ENCODE measurements at places on chromosomes 2 and 18. TPM values are rescaled to one million over a fixed set of nuclear protein-coding genes. Genes with fewer than 3 reads are reported as not detected.

Gene DIS3L2
- 32.2 TPM for total RNA-seq

Gene HOXD8
- 10.3 TPM for total RNA-seq

Gene GPR45
- not detected for total RNA-seq

Gene CYTIP
- total RNA-seq, result 12.5 TPM

DNA sequence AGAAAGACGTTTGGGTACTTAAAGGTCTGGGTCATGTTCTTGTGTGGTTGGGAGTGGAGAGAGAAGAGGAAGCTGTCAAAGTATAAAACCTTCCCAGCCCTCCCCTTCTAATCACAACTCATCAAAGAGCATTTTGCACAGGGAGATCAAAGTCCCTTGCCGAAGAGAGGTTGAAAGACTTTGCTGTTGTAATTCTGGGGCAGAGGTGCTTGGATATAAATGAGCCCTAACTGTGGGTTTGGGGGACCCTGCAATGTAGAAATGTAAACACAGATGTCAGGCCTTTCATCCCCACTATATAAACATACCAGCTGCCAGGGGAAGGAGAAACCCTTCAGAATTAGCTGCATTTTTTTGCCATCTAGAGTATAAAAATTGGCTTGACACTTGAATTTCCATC lies 182.1 kb downstream of the ETAA1 start:
- no peaks in the 10 kb centered on the region for H3K27me3 ChIP-seq
- H3K27ac ChIP-seq, result no peak overlapping the region
- H3K4me1 ChIP-seq, result no peaks in the 10 kb centered on the region
- H3K4me3 ChIP-seq, result no peak overlapping the region
- DNase-seq, result no peak

DNA sequence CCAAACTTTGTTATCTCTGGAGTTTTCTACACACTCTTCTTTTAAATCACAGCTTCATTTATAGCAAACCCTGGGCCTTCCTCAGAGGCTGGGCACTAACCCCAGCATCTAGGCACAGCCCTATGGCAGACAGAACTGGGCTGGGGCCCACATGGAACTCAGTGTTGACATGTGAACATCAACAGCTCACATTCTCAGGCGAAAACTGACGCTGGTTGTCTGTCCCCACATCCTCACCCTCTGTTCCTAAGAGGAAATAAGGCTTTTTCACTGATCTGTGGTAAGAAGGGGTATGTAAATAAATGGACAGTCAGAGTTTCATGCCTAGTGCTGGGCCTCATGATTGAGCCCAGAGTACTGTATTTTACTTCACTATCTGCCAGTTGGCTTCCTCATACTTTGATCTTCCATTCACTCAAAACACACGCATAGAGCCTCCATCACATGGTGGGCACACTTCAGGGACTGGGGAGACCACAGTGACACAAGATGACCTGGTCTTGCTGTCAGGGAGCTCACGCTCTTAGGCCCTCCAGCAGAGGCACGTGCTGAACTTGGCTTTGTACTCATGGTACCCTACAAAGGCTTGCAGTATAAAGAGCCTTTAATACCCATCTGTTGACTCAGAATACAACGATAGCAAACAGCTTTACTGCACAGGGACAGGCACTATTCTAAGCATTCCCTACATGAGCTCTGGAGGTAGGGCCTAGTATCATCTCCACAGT lies 43.0 kb downstream of the EFEMP1 start:
- H3K36me3 ChIP-seq, result no peaks in the 10 kb centered on the region
- H3K4me3 ChIP-seq, result no peak overlapping the region
- H3K27me3 ChIP-seq, result no peaks in the 10 kb centered on the region
- peaks cover 20% of the 10 kb centered on the region for H3K4me1 ChIP-seq
- H3K27ac ChIP-seq, result peak overlapping the region; percentile 12

DNA sequence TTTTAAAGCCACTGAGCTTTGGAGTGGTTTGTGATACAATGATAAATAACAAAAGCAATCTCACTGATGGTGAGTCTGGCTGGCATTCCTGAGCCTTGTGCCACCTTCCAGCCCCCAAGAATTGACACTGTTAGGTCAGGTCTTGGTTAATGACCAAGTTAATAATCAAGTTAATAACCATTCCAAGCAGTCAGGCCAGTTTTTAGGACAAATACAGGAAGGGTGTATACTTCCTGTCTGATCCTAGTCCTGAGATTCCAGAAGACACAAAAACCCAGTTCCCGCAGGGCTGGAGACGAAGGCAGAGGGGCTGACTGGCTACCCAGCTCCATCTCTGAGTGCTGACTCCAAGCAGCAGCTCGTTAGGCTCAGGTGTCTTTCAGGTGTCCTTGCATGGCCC lies 74.6 kb upstream of the LAPTM4A start:
- no peak overlapping the region for H3K4me3 ChIP-seq
- H3K27ac ChIP-seq, result no peak overlapping the region
- H3K36me3 ChIP-seq, result no peaks in the 10 kb centered on the region

Gene DOK6
- total RNA-seq, result 1.2 TPM

- H3K36me3 ChIP-seq, result no peaks in the 10 kb centered on the region
- H3K4me1 ChIP-seq, result no peaks in the 10 kb centered on the region
- DNase-seq, result no peak
- H3K4me3 ChIP-seq, result no peak overlapping the region
- no peaks in the 10 kb centered on the region for H3K27me3 ChIP-seq
- H3K27ac ChIP-seq, result no peak overlapping the region
These were observed 165.7 kb downstream of the RTP5 start for GRCh38 chr2:242034996-242035814.

Gene FOXD4L1
- total RNA-seq, result not detected

Gene QPCT
- total RNA-seq, result 6.9 TPM

DNA sequence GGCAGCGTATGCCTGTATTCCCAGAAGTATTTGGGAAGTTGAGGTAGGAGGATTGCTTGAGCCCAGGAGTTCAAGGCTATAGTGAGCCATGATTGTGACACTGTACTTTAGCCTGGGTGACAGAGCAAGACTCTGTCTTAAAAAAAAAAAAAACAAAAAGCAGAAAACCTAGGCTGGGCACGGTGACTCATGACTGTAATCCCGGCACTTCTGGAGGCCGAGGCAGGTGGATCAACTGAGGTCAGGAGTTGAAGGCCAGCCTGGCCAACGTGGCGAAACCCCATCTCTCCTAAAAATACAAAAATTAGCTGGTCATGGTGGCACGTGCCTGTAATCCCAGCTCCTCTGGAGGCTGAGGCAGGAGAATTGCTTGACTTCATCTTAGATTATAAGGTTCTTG lies 46.4 kb downstream of the MTA3 start:
- no peak for DNase-seq
- H3K27ac ChIP-seq, result no peak overlapping the region
- no peaks in the 10 kb centered on the region for H3K27me3 ChIP-seq

Gene DDX1
- 48.1 TPM for total RNA-seq

GRCh38 chr2:130759906-130760753 lies 4.8 kb downstream of the AMER3 start:
- DNase-seq, result peak; percentile 81
- H3K27ac ChIP-seq, result no peak overlapping the region
- no peaks in the 10 kb centered on the region for H3K36me3 ChIP-seq

Gene GAREM2
- 4.4 TPM for total RNA-seq

DNA sequence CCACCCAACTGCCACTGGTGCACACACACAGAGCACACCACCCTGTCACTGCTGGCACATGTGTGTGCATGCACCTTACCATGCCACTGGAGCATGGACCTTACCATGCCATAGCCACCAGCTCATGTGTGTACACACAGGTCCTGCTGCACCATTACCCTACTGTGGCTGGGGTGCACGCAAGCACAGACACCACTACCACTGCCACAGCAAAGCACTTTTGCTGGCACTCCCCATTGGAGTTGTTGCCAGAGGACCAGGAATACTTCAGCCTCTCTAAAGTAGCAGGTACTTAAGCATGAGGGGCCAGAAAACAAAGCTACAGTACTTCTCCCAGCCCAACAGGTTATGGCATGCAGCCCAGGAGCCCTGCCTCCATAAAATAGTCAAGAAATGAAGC lies 404.8 kb downstream of the MBD2 start:
- no peak overlapping the region for H3K27ac ChIP-seq
- H3K36me3 ChIP-seq, result no peaks in the 10 kb centered on the region
- H3K27me3 ChIP-seq, result no peaks in the 10 kb centered on the region
- no peak overlapping the region for H3K4me3 ChIP-seq
- DNase-seq, result no peak
- no peaks in the 10 kb centered on the region for H3K4me1 ChIP-seq

DNA sequence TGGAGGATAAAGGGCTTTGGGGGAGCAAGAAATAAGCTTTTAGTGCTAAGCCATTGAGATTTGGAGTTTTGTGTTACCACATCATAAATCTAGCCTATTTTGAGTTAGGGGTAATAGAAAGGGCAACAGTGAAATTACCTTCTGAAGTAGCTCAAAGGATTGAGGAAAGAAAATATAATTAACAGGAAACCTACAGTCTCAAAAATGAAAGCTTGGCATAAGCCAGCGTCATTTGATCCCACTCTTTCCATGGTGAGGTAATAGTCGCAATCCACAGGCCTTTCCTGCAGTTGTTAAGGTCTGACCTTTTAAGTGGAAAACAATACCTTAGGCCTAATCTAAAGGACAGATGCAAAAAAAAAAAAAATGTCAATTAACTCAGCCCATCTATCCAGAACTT lies 182.7 kb downstream of the UXS1 start:
- no peaks in the 10 kb centered on the region for H3K36me3 ChIP-seq
- H3K27ac ChIP-seq, result no peak overlapping the region
- no peaks in the 10 kb centered on the region for H3K27me3 ChIP-seq
- no peak for DNase-seq

Gene CYRIA
- 12.5 TPM for total RNA-seq

DNA sequence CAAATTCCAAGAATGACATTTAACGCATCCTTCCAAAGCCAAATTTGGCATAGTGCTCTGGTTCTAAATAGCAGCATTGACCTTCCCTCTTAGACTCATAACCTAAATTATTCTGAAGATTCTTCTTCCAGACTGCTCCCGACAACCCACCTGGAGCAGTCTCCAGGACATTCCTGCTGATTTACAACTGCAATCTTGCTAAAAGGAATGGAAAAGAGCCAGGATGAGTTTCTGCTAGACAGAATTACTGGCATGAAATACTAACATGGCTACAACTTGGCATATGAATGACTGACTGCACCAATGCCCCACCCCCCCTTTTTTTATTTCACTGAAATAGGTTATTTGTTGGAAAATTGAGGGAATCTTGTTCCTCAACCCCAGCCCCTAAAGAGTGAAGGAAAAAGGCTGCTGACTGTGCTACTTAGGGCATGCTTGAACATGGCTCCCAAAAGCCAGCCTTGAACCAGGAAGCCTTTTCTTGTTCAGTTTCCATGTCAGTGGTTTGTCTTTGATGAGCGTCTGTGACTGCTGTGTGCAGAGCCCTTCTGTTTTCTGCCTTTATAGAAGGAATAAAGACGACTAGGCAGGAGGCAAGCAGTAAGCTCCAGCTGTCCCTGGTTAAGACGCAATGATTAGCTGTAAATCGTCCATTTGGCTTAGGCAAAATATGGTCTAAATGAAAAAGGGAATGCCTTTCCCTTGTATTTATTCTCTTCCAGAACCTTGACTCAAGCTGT lies 47.4 kb upstream of the ITGB6 start:
- H3K36me3 ChIP-seq, result no peaks in the 10 kb centered on the region
- no peak overlapping the region for H3K4me3 ChIP-seq
- no peak overlapping the region for H3K27ac ChIP-seq
- H3K27me3 ChIP-seq, result no peaks in the 10 kb centered on the region

Gene LAMA1
- 1.5 TPM for total RNA-seq

- H3K27me3 ChIP-seq, result no peaks in the 10 kb centered on the region
- H3K4me1 ChIP-seq, result peaks cover 12% of the 10 kb centered on the region
- no peak for DNase-seq
These were observed 28.3 kb upstream of the ICOS start for GRCh38 chr2:203908066-203908796.

- no peaks in the 10 kb centered on the region for H3K36me3 ChIP-seq
- H3K27me3 ChIP-seq, result no peaks in the 10 kb centered on the region
- no peaks in the 10 kb centered on the region for H3K4me1 ChIP-seq
- no peak for DNase-seq
These were observed 25.1 kb downstream of the COLEC12 start for GRCh38 chr18:475202-476031.

GRCh38 chr2:202122980-202123720 lies 50.1 kb downstream of the KIAA2012 start:
- H3K36me3 ChIP-seq, result no peaks in the 10 kb centered on the region
- no peaks in the 10 kb centered on the region for H3K27me3 ChIP-seq
- DNase-seq, result no peak
- no peak overlapping the region for H3K27ac ChIP-seq
- H3K4me3 ChIP-seq, result no peak overlapping the region

Gene HOXD10
- total RNA-seq, result 19.6 TPM

Gene SLC16A14
- total RNA-seq, result 9.8 TPM

Gene ZNF516
- total RNA-seq, result 46.4 TPM

DNA sequence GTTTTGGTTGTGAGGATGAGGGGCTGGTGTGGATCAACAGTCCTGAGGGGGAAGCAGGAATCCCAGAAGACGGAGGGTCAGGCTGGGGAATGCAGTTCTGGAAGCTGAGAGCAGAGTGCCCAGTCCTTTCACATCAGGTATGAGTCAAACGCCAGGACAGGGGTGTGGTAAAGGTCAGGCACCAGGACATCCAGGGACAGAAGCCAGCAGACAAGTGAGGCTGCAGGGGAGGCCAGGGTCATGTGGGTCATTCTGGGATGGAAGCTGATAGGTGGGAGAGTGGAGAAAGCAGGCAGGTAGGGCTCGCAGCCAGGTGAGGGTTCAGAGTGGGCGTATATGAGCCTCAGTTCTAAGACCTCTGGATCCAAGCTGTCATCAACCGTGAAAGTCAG lies 12.8 kb upstream of the GNLY start:
- H3K27ac ChIP-seq, result no peak overlapping the region
- H3K4me1 ChIP-seq, result peaks cover 12% of the 10 kb centered on the region
- no peaks in the 10 kb centered on the region for H3K27me3 ChIP-seq
- H3K36me3 ChIP-seq, result no peaks in the 10 kb centered on the region
- H3K4me3 ChIP-seq, result no peak overlapping the region
- DNase-seq, result no peak

DNA sequence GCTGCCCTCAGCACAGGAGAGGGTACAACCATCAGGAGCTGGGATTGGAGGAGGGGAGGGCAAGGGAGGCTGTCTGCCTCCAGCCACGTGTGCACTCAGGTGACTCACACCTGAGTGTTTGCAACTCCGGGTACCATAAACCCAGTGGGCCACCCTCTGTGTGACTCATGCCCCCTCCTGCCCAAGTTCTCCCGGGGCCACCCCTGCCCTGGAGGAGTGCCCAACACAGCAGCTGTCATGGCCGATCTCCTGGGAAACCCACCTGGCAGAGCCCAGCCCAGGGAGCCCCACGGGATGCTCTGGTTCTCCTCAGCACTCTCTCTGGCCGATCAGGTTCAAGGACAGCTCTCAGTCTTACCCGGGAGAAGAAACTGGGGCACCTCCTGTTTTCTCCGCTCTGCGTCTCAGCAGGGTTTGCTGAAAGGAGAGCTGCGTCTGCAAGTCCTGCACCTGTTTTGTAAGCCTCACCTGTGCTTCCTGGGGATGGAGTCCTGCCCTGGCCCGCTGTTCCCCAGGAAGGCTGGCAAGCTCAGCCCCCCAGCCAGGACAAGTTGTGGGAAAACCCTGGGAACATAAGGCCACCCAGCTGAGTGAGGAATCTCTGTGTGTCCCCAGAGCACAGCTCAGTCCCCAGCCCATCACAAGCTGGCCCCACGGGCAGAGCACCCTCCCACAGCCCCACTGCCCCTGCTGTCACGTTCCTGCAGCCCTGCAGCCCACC lies 44.0 kb upstream of the UBE2F start:
- H3K4me1 ChIP-seq, result peaks cover 12% of the 10 kb centered on the region
- DNase-seq, result no peak
- H3K27me3 ChIP-seq, result no peaks in the 10 kb centered on the region
- H3K27ac ChIP-seq, result peak overlapping the region; percentile 56
- H3K36me3 ChIP-seq, result no peaks in the 10 kb centered on the region
- H3K4me3 ChIP-seq, result no peak overlapping the region

Data from vagina (tissue), 2 donors.